ENCODE measurements at places on chromosomes 2 and 18.

- no peak for DNase-seq
Measured at GRCh38 chr18:11290786-11291185, 141.4 kb upstream of the PIEZO2 start.

GRCh38 chr18:7987284-7987976 is 420.3 kb downstream of the PTPRM start:
- DNase-seq = no peak

- no peak for DNase-seq
Measured at GRCh38 chr18:49460976-49461601, 644 bp upstream of the DYM start.

DNA sequence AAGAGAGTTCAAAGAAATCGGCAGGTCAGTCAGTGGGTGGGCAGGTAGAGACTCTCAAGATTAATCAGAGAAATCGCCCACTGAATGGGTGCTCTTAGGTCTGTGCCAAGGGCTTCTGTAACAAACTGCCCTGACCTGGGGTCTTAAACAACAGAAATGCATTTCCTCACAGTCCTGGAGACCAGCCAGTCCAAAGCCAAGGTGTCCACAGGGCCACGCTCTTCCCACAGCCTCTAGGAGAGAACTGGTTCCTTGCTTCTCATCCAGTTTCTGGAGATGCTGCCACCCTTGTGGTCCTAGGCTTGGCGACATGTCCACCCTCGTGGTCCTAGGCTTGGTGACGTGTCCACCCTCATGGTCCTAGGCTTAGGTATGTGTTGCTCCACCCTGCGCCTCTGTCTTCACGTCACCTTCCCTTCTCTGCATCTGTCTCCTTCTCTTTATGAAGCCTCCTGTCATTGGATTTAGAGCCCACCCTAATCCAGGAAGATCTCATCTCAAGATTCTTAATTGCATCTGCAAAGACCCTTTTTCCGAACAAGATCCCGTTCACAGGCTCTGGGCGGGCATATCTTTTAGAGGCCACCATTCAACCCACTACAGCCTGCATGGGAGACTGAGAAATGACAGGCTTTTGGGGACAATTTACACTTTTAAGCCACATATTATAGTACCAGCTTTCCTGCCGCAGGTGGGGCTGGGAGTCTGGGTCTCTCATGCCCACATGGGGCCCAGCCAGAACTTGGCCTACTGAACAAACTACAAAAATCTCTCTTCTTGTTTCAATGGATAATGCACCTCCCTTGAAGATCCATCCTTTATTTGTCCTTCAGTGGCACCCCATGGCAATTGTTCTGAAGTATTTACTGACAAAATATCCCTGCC is 161.3 kb downstream of the ASB1 start:
- no peak for DNase-seq

DNA sequence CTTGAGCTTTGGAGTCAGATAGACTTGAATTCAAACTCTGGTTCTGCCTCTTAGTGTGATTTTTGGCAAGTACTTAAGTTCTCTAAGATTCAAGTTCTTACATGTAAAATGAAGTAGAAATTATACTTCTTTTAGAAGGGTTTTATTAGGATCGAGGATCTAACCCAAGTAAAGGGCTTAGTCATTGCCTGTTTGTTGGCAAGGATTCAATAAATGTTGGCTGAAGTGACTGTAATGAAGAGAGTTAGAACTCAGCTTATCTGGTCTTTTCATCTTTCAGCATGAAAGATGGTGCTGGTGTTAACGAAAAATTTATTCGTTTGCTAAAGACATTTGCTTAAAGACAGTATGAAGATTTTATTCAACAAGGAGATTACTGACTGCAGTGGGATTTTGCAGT is 315.9 kb upstream of the THUMPD2 start:
- no peak for DNase-seq

GRCh38 chr2:227864161-227864756 is 7.2 kb upstream of the DAW1 start:
- no peak for DNase-seq

DNA sequence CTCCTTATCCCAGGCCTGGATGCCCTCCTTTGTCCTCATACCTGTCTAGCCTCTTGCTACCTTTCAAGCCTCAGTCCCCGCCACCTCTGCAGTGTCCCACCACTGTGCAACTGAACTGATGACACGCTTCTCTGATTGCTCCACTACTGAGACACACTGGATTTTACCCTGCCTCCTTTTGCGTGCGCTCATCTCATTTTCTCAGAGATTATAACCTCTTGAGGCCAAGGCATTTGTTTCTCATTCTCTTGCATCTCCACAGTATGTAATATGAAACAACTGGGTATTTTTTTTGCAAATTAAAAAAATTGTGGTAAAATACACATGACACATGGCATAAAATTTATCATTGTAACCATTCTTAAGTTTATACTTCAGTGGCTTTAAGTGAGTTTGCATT is 95.4 kb downstream of the PRKCE start:
- no peak for DNase-seq

- DNase-seq = no peak
Measured at GRCh38 chr2:71697106-71698004, 244.0 kb downstream of the DYSF start.

DNA sequence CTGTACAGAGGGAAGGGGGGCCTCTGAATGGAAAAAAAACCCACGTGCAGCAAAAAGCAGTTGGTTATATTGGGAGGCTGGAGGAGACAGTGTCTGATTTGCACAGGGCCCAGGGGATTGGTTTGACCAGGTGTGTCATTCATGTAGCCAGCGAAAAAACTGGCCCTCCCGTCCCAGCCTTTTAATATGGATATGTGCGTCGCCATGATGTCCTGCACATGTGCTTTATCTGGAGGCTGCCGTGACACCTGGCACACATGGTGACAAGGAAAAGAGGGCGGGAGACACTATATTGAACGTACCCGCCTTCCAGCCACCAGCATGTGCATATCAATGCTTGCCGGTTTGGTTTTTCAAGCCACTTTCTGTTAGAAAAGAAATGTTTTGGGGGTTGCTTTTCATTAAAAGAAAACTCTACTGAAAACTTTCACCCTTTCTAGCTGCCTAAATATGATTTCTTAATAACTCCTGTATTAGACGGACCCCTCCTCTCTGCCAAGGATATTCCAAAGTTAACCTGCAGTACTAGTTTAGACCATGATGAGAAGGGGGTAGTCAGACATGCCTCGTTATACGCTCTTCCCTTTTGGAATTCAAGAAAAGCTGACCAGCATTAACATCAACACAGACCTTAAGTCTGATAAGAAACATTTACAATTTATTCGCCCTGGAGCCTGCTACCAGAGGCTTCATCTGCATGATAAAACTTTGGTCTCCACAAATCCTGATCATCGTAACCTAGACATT is 16.2 kb downstream of the SLC25A52 start:
- no peak for DNase-seq

DNA sequence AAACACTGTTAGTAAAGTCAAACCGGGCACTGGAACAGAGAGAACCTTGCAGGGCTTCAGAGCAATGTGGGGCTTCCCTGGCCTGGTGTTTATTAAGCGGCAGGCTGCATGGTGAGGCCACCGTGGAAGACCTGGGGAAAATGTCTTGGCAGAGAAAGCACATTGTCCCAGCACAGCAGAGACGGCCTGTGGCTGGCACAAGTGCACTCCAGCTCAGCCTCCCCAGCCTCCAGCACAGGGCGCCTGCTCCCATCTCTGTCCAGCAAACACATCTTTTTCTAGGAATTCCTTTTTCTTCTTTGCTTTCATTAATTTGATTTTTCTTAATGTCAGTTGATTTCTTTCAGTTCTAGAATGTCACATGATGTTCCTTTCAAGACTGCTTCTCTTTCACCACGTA is 138.2 kb upstream of the NFATC1 start:
- no peak for DNase-seq

DNA sequence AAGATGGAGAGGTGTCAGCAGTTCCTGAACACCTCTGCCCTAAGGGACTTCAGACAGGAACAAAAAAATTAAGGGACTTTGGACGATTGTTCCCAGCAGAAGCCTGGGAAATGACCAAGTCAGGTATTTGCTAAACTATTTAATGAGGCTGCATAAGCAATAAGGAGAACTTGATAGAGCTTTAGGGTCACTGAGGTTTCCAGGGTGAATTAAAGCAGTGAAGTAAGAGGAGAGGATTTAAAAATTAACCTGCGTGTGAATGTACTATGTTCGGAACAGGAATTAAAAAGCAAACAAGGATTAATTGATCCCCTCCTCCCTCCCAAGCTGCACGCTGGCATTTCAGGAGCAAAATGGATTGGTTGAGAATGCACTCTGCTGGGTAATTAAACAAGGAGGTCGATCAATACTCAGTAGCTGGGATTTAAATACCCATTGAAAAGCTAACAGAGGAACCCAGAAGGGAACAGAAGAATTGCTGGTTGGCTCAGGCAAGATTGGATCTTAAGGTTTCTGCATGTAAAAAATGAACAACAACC is 157.2 kb downstream of the RNF152 start:
- no peak for DNase-seq

DNA sequence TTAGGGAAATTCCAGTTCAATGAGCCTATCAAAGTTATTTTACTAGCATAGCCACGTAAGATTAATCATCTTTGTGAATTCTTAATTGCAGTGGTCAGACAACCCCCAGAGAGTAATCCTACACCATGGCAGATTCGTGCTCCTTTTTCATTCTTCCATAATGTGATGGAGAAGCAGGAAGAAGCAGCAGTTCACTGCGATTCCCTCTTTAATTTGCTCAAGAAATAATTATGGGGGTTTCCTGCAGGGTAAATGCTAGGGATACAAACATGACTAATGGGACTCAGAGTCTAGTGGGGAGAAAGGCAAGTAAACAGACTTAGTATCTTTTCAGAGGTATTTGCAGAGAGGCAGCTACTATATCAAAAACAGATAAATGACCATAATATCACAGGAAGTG is 175.8 kb upstream of the HNRNPA3 start:
- no peak for DNase-seq

DNA sequence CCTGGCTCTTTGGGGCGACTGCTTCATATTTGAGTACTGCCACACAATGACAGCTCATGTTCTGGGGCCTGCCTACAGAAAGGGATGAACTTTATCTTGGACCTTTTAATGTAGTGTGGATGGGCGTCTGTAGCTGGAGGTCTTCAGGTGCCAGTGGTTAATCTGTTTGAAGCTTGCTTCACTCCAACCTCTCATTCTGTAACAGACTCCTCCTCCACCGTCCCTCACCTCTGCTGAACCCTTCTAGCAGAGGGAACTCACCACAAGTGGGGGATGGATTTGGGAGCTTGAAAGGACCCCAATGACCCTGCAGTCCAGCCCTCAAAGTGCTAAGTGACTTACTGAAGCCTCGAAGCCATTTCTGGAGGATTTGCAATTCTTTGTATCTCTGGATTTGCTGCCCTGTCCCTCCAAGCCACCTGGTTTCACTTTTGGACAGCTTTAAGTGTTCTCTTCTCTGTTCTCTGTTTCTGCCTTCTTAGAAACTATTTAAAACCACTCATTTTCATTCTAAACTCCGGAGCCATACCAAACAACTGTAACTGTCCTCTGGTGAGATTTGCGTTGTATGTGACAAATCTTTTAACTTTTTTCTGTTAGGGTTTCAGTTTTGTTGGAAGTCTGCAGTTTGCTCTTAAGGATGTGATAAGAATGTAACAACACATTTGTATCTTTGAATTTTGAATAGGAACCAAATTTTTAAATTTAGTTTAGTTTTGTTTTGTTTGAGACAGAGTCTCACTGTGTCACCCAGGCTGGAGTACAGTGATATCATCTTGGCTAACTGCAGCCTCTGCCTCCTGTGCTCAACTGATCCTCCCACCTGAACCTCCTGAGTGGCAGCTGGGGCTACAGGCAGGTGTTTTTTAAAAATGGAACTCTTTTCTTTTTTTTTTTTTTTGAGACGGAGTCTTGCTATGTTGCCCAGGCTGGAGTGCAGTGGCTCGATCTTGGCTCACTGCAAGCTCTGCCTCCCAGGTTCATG is 37.0 kb upstream of the CASP8 start:
- no peak for DNase-seq

GRCh38 chr2:54652540-54652939 is 70.9 kb upstream of the EML6 start:
- DNase-seq = no peak

GRCh38 chr2:73307720-73308119 is 14.4 kb upstream of the EGR4 start:
- no peak for DNase-seq

DNA sequence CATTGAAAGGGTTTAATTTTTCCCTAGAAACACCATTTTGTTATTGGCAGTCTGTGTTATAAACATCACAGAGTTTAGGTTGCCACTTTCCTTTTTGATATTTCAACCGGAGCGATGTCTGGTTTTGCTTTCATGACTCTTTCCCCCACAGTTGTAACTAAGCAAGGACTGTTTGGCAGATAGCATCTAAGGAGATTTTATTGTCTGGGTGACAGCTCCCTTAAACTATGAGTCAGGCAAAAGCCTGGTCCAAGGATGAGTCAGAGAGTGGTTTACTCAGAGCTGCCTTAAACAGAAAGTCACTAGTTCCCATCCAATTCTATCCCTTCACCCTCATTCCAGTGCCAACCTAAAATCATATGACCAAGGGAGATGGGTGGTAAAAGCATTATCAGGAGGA is 341.6 kb upstream of the VWC2L start:
- peak; percentile 54 for DNase-seq

DNA sequence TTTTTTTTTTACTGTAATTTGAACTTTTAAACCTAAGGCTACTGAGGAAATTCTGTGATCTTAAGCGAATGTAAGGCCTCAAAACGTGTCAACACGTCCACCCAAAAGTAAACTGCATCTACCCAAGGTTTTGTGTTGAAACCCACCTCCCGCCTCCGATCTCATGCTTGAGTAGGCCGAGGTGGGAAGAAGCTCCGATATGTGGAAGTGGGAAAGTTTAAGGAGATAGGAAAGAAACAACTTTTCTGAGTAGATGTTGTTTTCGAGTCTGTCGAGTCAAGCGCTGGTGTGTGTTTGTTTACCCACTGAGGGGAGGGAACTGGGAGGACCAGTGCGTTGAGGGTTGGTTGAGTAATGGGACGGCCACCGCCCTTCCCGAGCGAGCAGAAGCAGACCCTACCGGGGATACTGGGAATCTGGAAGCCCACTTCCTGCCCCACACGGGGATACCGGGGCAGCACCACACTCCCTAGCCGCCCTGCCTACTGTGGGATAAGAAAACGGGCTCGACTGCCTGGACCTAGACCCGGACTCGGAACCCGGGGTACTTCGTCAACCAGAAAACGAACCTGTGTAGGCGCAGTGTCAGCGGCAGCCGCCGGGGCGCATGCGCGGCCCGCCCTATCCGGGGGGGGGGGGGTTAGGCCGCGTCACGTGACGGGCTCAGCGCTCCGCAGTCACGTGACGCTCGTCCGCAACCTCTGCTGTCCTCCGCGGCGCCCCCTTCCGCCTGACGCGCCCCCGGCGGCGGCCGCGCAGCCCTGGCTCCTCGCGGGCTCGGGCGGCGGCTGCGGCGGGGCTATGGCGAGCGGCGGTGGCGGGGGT is at the start of gene RETREG2:
Gene RETREG2, plus strand, starts transcription at position 724 of the 825 bp plus-strand sequence. Its CDS starts 78 bp downstream, at position 802.
- peak; percentile 79 for DNase-seq
